ENCODE measurements at places on chromosomes 6 and 20.

DNA sequence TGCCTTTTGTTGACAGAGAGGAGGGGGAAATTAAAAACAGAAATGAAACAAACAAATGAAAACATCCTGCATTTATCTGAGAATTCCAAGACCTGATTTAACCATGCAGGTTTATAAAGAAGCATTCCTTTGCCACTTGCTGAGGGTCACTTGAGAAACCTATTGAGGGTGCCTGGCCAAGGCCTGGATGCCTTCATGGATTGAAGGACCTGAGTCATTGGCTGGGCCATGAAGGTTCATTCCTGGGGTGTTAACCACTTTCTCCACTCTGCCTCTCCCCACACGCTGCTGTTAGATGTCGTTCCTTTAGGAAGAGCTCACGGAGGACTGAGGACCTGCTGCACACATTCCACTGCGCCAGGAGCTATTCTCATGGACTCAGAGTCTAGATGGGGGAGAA, 49.7 kb downstream of the DAAM2 start:
- DNase-seq, result no peak

DNA sequence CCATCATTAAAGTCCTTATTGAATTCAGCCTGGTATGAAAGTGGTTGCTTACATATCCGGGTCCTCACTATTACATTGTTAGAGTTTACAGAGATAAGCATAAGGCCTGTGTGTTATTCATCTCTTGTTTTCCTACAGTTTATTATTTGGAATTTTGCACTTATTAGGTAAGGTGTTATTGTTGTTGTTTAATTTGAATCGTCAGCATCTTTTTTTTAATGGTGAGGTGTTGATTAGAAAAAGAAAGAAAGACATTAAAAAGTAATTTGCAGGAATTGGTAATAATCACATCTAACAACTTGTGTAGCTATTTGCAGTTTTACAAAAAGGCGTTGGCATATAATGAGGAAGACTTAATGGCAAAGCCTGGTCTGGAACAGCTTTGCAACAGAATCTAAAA, 158.6 kb downstream of the SAMD5 start:
- no peak for DNase-seq

GRCh38 chr6:111499269-111499793, 16.3 kb upstream of the REV3L start:
- DNase-seq, result no peak

GRCh38 chr6:117267766-117268534, 2.6 kb downstream of the VGLL2 start:
- no peak for DNase-seq

DNA sequence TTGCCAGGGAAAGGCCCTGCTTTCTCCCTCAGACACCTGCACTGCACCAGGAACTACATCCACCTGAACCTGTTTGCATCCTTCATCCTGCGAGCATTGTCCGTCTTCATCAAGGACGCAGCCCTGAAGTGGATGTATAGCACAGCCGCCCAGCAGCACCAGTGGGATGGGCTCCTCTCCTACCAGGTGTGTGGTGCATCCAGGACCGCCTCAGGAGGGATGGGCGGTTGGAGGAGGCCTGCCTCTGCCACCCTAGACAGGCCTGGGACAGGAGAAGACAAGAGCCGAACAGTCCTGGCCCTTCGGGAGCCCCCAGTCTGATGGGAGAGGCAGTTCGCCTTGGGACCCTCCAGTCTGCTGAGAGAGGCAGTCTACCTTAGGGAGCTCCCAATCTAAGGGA, 24.2 kb downstream of the GLP1R start:
- no peak for DNase-seq

- DNase-seq, result no peak
Measured at GRCh38 chr6:41100871-41101287, 28.1 kb downstream of the NFYA start.

DNA sequence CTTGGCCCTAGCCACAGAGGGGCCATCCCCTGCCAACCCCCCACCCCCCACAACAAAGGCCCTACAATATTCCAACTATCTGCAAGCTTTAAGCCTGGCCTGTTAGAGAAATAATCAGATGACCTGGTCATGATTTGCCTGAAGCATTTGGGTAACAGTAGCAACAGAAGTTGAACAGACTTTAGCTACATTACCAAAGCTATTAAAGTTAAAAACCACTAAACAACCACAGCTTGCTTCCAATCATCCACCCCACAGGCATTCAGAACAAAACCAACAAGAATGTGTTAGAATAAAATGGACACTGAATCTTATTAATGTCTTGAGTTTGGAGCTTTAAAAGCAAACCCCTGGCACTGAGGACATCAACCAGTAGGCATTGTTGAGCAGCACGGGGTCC, 250.9 kb downstream of the LRFN2 start:
- no peak for DNase-seq

DNA sequence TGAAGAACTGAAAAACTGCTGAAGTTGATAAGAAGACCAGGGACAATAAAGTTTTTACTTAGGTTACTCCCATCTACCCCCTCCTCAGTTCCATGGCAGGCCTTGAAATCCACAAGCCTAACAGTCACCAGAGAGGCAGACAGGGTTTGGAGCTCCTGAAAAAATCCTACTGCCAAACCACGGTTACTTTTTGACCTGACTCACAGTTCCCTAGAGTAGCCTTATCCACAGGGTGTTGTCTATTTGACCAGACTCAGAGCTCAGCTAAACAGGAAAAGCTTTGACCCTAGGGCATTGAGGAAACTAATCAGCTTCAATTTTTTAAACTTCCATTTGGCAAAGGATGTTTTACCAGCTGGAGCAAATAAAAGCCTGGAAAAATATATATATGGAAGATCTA, 257.7 kb upstream of the NT5E start:
- no peak for DNase-seq

DNA sequence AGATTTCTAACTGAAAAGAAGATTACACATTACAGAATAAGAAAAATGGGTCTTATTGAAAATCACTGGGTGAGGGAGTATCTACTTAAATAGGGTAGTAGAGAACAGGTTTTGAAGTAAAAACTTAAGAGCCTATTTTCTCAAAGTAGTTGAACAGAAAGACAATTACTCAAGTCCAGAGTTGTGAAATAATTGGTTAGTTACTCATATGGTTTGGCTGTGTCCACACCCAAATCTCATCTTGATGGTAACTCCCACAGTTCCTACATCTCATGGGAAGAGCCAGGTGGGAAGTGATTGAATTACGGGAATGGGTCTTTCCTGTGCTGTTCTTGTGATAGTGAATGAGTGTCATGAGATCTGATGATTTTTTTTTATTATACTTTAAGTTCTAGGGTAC, 1035.3 kb upstream of the GJE1 start:
- no peak for DNase-seq

DNA sequence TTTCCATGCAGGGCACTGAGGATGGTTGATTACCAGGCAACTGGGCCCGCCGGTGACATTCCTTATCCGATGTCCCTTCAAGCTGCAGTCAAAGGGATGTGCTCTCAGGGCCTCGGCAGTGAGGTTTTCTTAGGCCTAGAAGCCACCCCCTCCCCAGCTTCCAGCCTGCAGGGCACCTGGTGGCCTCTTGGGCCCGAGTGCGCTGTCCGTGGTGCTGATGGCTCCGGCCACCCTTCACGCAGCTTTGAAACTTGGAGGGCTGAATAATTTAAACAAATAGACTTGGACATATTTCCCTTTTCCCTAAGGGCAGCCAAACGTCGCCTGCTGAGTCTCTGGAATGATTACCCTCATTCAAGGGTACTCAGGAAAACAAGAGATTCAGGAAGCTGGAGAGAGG, 8.9 kb upstream of the MLN start:
- peak; percentile 36 for DNase-seq

GRCh38 chr6:34207695-34208443, 28.8 kb upstream of the HMGA1 start:
- no peak for DNase-seq

DNA sequence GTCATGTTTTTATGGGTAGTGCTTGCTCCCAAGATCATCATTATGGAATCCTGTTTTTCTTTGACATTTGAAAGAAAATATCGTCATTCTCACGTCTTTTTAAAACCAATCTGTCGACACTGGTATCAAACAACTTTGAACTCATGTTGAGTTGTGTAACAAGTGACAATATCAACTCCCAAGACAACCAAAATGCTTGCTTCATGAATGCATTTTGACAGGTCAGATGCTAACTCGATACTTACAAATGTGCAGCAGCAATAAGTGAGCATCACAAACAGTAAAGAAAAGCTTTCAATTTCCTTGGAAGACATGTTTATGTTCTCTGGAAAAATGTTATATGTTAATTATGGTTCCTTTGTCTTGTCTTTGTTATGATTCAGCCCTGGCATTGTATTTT, 125.9 kb downstream of the EPHA7 start:
- no peak for DNase-seq

- no peak for DNase-seq
Measured at GRCh38 chr6:79186564-79186963, 47.9 kb downstream of the HMGN3 start.

DNA sequence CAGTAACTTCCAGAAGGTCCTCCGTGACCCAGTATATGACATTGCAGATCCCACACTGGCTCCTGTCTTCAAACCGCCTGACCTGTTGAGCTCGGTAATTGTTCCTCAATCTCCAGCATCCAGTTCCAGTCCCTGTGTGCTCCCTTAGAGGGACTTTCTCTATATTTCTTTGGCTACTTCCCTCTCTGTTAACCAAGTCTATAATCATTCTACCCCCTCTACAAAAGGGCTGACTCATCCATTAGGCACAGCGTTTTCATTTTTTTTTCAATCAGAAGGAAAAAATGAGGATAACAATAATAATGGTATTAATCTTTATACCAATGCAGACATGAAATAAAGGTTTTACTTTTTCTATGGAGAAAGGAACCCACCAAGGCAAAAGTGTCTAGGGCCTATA, 69.3 kb downstream of the FAM229B start:
- DNase-seq, result no peak

- DNase-seq, result no peak
Measured at GRCh38 chr6:28534306-28534705, 8.6 kb downstream of the GPX5 start.

GRCh38 chr20:8150591-8150990, 18.5 kb downstream of the PLCB1 start:
- no peak for DNase-seq

GRCh38 chr20:15843777-15844176, 729.5 kb downstream of the KIF16B start:
- DNase-seq, result no peak

DNA sequence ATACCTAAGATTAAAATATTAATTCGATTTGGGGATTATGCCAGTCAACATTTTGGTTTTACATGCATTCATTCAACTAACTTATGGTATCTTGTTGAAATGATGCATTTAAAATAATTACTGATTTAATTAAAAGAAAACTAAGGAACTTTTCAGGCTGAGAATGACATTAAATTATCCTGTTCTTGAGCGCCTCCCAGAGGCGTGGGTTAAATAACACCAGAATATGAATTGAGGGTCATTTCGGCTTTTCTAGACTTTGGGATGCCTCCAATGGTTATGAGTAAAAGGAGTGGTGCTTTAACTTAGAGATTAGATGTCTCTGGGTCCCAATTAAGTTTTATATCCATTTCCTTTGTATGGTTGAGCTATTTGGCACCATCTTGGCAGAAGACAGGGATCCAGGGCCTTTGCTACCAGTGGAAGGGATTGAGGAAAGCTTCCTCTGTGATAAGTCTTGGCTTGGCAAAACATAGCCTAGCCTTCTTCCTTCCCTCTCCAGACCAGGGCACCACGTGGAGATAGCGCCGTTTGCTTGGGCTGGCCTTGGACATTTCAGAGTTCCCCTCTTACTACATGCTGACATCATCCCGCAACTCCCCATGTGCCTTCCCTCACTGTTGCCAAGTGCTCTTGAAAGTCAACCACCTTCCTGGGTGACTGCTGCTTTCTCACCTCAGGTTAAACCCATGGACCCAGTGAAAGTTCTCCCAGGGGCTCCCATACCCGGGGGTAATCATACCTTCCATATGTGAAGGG, 28.7 kb downstream of the GNAS start:
- DNase-seq, result no peak

DNA sequence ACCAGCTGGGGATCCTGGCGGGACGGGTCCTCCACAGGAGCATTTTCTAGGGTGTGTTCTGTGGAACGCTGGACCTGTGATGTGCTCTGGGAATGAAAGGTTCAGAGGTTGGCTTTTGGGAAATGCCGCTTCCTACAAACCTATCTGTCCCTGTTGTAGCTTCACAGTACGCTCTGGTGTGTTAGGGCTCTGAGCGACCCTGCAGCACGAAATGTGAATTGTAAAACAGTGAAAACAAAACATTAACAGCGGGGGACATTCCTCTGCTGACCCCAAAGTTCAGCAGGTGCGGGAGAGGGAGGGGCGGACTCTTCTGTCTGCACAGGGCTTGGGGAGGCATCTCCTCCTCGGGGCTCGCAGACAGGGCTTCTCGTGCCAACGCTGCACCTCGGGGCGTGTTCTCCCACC, 155.9 kb downstream of the NRN1 start:
- DNase-seq, result no peak

DNA sequence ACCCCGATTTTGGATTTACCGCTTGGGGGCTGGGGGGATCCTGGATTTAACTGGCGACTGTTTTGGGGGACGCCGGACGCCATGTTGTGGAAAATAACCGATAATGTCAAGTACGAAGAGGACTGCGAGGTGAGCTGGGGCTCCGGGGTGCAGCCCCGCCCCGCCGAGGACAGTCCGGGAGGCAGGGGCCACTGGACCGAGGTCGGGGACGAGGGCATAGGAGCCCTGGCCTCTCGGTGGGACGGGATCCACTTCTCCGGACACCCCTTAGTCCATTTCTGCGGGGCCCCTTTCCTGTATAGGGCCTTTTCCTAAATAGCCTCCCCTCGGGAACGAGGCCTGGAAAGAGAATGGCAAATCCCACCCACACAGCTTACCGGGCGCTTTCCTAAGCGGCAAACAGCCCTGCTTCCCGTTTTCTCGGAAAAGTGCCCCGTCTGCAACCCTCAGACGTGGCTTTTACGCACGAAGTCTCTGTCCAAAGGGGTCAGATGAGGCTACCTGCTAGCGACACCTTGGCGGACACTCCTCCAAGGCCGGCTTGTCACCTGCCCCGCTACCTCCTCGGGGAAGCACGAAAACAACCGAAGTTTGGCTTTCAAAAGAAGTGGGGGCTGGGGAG, 469 bp downstream of the TFAP2C start:
- DNase-seq, result no peak

DNA sequence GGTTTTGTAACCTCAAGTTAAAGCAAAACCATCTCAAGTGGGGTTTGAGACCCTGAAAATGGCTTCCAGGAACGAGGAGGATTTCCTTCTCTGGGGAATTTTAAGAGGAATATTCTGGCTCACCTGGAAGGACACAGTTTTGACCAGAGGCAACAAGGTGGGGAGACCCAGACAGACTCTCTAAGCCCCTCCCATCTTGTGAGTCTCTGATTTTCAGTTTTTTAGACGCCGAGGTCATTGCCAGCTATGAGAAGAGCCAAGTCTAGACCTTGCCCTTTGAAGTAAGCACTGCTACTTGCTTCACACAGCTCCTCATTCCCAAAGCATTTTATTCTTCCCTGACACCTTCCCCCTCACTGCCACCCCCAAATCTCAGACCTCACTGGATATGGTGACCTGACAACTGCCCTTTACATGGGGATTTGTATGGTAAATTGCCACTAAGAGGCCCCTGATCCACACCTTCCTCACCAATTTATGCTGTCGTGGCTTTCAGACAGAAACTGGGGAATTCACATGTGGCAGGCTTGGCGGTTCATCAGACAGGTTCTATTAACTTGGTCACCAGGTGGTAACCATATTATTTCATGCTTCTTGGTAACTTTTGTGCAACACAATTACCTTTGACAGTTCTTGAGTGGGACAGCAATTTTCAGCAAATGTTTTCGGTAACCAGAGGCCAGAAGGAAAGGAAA, 116.2 kb downstream of the ISM1 start:
- DNase-seq, result no peak

GRCh38 chr6:30998785-30999184, 11.5 kb upstream of the MUC22 start:
- no peak for DNase-seq
